ENCODE measurements at places on chromosomes 3 and 15. TPM values are rescaled to one million over a fixed set of nuclear protein-coding genes. Genes with fewer than 3 reads are reported as not detected.

DNA sequence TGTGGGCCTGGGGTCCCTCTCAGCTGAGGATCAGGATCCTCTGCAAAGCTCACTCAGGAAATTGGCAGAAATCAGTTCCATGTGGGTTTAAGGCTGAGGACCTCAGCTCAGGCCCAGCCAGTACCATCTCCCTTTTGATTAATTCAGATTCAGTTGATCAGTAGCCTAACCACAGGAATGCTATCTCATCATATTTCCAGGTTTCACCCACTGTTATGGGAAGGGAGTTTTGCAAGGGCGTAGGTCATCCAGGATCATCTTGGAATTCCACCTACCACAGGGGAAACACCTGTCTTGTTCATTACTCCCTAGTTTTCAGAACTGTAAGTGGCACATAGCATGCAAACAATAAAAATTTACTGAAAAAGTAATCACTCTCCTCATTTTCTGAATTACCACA lies 399.5 kb upstream of the CNTN3 start:
- H3K4me1 ChIP-seq: no peaks in the 10 kb centered on the region
- H3K36me3 ChIP-seq: no peaks in the 10 kb centered on the region
- H3K27me3 ChIP-seq: no peaks in the 10 kb centered on the region
- no peak for DNase-seq
- no peak overlapping the region for H3K4me3 ChIP-seq

GRCh38 chr3:187836823-187837770 lies 91.8 kb upstream of the BCL6 start:
- DNase-seq: no peak
- no peaks in the 10 kb centered on the region for H3K4me1 ChIP-seq
- no peaks in the 10 kb centered on the region for H3K27me3 ChIP-seq
- no peaks in the 10 kb centered on the region for H3K36me3 ChIP-seq

GRCh38 chr15:39013262-39013661 lies 448.6 kb upstream of the RASGRP1 start:
- H3K4me1 ChIP-seq: no peaks in the 10 kb centered on the region
- H3K27me3 ChIP-seq: no peaks in the 10 kb centered on the region
- H3K36me3 ChIP-seq: no peaks in the 10 kb centered on the region
- no peak overlapping the region for H3K27ac ChIP-seq
- DNase-seq: no peak

- no peak for DNase-seq
- H3K36me3 ChIP-seq: no peaks in the 10 kb centered on the region
- no peak overlapping the region for H3K27ac ChIP-seq
- no peaks in the 10 kb centered on the region for H3K27me3 ChIP-seq
Measured at GRCh38 chr3:99626417-99626788, 12.0 kb upstream of the COL8A1 start.

DNA sequence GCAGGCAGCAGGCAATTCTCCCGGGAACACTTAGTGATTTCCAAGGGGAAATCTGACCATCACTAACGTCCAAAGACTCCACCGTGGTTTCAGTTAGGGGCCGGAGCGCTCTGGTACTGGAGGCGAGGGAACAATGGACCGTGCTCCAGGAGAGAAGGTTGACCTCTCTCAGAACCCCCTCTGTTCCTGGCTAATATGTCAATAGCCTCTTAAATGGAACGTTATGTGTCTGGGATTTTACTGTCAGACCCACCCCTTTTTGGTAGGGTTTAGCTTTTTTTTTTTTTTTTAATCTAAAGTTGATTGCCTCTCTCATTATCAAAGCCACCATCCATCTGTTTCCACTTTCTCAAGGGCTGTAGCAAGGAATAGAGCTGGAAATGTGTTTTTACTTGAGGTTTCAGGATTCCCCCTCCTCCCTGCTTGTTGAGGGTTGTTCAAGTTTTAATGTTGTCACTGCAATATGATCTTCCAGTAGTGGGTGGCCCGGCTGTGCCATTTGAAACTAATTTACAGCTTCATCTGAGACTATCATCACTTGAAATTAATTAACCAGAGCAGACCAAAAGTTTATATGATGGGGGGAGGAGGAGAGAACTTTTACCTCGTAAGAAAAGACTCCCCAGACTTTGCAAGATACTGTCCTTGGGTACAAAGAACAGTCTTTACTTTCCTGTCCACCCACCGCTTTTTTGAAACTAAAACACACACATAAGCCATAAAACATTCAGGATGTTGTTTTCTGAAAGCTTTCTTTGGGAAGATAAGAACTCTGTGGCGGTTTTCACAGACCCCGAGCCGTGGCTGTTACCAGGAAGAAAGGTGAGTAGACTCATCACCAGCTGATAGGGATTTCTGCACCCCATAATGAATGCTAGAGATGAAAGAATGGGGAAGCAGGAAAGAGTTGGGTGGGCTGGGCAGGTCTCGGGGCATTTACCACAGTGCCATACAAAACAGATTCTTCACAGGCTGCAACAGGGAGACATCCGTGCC lies 187.8 kb downstream of the UACA start:
- H3K4me1 ChIP-seq: no peaks in the 10 kb centered on the region
- no peak for DNase-seq
- H3K4me3 ChIP-seq: no peak overlapping the region

GRCh38 chr15:56568466-56569167 lies 103.7 kb upstream of the MNS1 start:
- no peak overlapping the region for H3K27ac ChIP-seq
- no peak overlapping the region for H3K4me3 ChIP-seq
- no peaks in the 10 kb centered on the region for H3K27me3 ChIP-seq

DNA sequence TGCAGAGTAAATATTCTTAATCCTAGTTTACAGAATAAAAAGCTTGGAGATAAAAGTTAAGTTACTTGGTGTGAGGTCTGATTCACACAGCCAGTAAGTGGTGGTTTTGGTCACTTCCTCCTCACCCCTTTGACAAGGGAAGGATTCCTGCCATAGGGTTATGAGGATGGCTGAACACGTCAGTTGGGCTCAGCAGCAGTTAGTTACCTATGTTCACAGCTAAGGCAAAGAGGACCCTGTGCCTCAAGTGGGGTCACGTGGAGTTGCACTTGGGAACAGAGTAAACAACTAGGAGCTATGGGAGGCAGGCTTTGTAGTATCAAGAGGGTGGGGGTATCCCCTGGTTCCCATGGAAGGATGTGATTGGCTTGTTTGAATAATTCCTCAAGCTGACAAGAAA lies 232.2 kb downstream of the UBE2E2 start:
- H3K4me3 ChIP-seq: no peak overlapping the region
- no peaks in the 10 kb centered on the region for H3K4me1 ChIP-seq
- no peak overlapping the region for H3K27ac ChIP-seq
- DNase-seq: no peak
- no peaks in the 10 kb centered on the region for H3K36me3 ChIP-seq
- H3K27me3 ChIP-seq: no peaks in the 10 kb centered on the region

GRCh38 chr15:40242601-40243000 lies 3.7 kb downstream of the PAK6 start:
- no peak overlapping the region for H3K4me3 ChIP-seq
- peak; percentile 40 for DNase-seq
- H3K27me3 ChIP-seq: peaks cover 21% of the 10 kb centered on the region
- H3K27ac ChIP-seq: no peak overlapping the region
- H3K4me1 ChIP-seq: peaks cover 12% of the 10 kb centered on the region

GRCh38 chr3:68088216-68088615 lies 433.8 kb upstream of the SUCLG2 start:
- H3K36me3 ChIP-seq: no peaks in the 10 kb centered on the region
- H3K4me1 ChIP-seq: peaks cover 18% of the 10 kb centered on the region
- no peak overlapping the region for H3K27ac ChIP-seq
- H3K27me3 ChIP-seq: no peaks in the 10 kb centered on the region
- H3K4me3 ChIP-seq: no peak overlapping the region
- no peak for DNase-seq

DNA sequence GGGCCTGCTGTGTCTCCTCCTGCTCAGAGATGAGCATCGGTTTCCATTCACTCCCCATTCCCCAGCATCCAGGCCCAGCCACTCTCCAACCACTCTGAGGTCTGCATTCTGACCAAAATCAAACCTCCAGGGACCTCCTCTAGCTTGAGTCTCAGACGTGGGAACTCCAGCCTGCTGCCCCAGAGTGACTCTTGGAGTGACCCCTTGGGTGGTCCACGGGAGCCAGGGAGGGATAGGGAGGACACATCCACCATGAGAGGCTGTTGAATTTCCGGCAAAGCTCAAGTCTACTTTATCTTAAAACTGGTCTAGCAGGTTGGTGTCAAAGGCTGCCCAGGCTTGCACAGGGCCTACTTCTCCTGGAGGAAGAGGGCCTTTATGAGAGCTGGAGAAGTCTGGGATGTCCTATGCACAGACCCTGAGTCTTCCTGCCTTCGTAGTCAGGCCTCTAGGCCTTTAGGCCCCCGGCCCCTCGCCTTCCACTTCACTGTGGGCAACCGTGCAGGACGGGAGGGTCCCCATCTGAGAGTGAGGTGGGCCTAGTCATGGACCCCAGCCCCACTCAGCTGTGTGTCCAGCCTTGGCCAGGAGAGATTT lies 8.9 kb downstream of the CISH start:
- peaks cover 17% of the 10 kb centered on the region for H3K36me3 ChIP-seq
- H3K4me3 ChIP-seq: no peak overlapping the region
- DNase-seq: no peak
- peak overlapping the region; percentile 98 for H3K27ac ChIP-seq
- H3K27me3 ChIP-seq: no peaks in the 10 kb centered on the region

- H3K36me3 ChIP-seq: no peaks in the 10 kb centered on the region
- no peak overlapping the region for H3K27ac ChIP-seq
- no peak for DNase-seq
- H3K4me1 ChIP-seq: no peaks in the 10 kb centered on the region
Measured at GRCh38 chr3:154730186-154730585, 300.2 kb upstream of the GPR149 start.

GRCh38 chr15:81282911-81283310 lies 41.0 kb downstream of the STARD5 start:
- no peak overlapping the region for H3K4me3 ChIP-seq
- no peaks in the 10 kb centered on the region for H3K36me3 ChIP-seq
- DNase-seq: no peak
- no peak overlapping the region for H3K27ac ChIP-seq
- no peaks in the 10 kb centered on the region for H3K27me3 ChIP-seq
- peaks cover 12% of the 10 kb centered on the region for H3K4me1 ChIP-seq

DNA sequence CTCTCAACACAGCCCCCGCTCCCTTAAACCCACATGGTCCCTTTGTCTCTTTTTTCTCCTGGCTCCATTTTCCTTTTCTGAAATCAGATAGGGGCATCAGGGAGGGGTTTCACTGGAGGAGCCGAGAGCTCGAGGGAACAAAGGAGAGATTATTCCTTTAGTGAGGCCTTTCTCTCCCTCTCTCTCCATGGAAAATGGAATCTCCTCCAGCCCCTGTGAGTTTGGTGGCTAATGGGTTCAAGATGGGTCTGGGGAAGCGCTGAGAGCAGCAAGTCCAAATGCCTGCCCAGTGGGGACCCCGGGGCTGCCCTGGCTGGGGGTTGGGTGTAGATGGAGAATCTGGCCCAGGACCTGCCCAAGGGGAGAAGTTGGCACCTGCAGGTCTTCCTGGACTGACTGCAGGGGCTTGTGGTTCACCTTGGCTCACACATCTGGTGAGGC lies 56.8 kb downstream of the ITGA11 start:
- H3K36me3 ChIP-seq: no peaks in the 10 kb centered on the region
- H3K27ac ChIP-seq: no peak overlapping the region
- H3K4me1 ChIP-seq: no peaks in the 10 kb centered on the region

- H3K36me3 ChIP-seq: no peaks in the 10 kb centered on the region
- H3K27ac ChIP-seq: no peak overlapping the region
- no peaks in the 10 kb centered on the region for H3K27me3 ChIP-seq
Measured at GRCh38 chr15:68487087-68487843, 55.3 kb upstream of the ITGA11 start.

GRCh38 chr3:178850450-178851190 lies 221.0 kb downstream of the ZMAT3 start:
- no peak overlapping the region for H3K27ac ChIP-seq
- no peaks in the 10 kb centered on the region for H3K36me3 ChIP-seq
- H3K4me1 ChIP-seq: peaks cover 39% of the 10 kb centered on the region

DNA sequence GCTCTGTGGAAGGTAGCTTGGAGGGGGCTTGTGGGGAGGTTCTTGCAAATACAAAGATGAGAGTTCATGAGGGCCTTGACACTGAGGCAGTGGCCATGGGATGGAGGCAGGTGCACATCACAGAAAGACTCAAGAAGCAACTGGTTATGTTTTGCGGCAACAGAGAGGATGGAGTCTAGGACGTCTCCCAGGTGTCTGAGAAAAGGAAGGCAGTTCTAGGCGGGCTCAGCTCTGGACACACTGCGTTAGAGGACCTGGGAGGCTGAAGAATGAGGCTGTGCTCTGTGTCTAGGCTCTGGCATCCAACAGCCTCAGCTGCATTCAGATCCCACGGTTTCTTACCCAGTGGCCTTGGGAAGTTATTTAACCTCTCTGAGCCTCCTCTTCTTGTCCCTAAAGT lies 23.5 kb downstream of the NOX5 start:
- H3K36me3 ChIP-seq: no peaks in the 10 kb centered on the region
- DNase-seq: no peak
- H3K4me1 ChIP-seq: no peaks in the 10 kb centered on the region
- no peak overlapping the region for H3K27ac ChIP-seq
- no peak overlapping the region for H3K4me3 ChIP-seq
- H3K27me3 ChIP-seq: peaks cover 12% of the 10 kb centered on the region

The ARGFX gene
- total RNA-seq: not detected

The GPR27 gene
- 0.83 TPM for total RNA-seq

The AADACL2 gene
- not detected for total RNA-seq
